ENCODE measurements at places on chromosomes 7 and 10. TPM values are rescaled to one million over a fixed set of nuclear protein-coding genes. Genes with fewer than 3 reads are reported as not detected.

GPR15LG gene
- not detected for total RNA-seq

RABGEF1 gene
- 18.8 TPM for total RNA-seq

FRMD4A gene
- total RNA-seq = 4.4 TPM

SLC16A12 gene
- total RNA-seq = 1.2 TPM

GDF2 gene
- not detected for total RNA-seq

SPOCK2 gene
- total RNA-seq = 5.3 TPM

NPFFR1 gene
- 0.03 TPM for total RNA-seq

NXPH1 gene
- not detected for total RNA-seq

DNA sequence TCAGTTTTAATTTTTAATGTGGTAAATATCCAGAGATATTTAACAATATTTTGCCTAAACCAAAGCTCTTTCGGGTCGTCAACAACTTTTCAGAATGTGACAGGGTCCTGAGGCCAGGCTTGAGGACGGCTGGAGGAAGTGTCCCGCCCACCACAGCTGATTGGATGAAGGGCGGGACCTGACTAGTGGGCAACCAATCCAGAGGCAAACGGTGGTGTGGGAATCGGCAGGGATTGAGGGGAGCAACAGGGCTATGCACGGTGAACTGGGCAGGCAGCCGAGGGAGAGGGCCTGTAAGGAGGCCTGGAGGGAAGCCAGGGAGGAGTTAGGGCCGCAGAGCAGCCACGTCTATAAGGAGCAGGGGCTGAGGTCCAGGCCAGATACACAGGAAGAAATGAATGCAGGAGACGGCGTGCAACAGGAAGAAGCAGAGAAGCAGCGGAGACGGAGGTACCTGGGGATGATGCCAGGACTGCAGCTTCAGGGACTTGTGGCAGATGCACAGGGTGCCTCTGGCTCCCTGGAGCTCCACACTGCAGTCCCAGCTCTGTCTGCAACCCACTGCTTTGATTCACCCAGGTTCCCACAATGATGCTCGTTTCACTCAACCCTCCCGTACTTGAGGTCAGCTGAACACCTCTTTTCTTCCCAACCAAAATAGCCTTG, 46.1 kb upstream of the ZMIZ1 start:
- peak; percentile 78 for DNase-seq

DNA sequence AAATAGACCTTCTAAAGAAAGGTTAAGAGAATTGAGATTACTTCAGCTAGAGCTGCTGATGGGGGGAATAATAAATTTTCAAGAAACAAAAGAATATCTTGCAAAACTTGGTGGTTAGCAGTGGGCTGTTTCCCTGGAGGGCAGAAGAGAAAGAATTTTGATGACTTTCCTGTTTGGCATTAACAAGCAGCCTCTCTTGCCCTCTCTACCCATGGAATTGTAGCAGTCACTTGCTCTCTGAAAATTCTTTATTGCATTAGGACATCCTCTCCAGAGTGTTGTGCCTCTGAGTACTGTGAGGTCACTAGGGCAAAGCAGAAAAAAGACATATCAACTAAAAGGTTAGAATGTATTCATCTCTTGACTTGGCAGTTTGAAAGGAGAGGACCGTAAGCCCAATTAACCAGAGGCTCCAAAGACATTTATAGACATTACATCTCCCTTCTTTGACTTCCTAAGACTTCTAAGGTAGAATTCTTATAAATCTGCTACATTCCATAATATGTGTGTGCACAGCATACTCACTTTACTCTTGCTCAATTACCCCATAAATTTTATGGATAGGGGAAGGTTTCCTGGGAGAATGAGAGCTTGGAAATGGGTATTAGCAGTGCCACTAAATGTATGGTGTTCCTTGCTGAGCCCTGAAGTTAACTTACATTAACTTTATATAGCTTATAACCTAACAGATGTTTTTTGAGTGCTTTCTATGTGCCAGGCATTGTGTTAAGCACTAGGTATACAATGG, 215.3 kb downstream of the KIF20B start:
- DNase-seq = no peak

- DNase-seq = no peak
Measured at GRCh38 chr7:37690206-37690605, 6.6 kb downstream of the GPR141 start.

GRCh38 chr10:15518250-15518649, 147.2 kb upstream of the FAM171A1 start:
- no peak for DNase-seq

GRCh38 chr7:43851805-43852204, 17.5 kb downstream of the MRPS24 start:
- DNase-seq = no peak

DNA sequence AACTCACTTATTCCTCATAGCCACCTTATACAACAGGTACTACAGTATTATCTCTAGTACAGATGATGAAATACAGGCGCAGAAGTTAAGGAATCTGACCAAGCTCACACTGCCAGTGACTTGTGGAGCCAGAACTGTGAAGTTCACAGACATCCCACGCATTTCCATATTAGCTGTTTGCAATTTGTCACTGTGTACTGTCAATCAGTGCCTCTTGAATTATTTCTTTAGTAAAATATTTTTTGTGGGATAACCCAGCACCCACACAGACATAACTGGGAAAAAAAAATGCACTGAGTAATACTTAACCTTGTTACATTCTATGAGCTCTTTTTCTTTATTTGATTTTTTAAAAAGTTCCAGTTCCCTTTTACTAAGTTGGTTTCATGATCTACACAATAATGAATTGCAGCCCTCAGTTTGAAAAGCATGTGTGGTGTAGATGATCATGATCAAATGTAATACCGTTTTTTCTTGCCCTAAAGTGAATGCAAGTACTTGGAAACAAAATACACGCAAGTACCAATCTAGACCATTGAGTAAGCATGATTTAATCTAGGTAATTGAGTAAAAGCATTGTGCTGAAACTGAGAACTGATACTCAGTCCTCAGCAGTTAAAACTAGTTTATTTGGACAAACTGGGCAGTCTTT, 14.1 kb downstream of the CUL1 start:
- DNase-seq = no peak

DNA sequence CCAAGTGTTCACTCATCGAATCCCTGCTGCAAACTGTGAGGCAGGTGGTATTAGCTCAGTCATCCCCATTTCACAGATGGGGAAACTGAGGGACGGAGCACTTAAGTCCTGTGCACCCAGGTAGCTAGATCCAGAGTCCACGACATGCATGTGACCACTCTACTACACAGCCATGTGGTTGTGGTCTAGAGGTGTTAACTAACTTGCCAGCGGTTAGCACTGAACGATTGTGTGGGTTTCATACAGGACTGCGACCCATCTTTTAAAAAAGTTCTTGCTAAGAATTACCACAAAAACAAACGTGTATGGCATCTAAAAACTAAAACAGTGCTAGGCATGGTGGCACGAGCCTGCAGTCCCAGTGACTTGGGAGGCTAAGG, 16.1 kb upstream of the ABCC2 start:
- DNase-seq = no peak

DNA sequence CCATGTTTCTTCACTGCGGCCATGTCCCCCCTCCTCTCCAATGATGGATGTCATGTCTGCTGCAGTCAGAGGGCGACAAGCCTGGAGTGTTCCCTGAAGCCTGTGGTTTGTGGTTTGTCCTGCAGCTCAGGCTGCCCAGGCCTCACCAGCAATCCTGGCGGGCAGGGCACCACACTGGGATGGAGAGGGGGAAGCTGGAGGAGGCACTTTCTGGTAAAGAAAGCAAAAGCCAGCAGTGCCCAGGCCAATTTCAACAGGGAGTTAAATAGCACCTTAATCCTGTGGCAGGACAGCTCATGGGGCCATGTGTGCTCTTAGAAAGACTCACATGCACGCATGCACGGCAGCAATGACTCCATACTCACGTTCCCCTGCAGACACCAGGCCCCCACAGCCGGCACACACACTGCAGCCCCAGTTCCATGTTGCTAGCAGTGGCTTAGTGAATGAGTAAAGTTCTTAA, 158.3 kb downstream of the EGFR start:
- DNase-seq = no peak

DNA sequence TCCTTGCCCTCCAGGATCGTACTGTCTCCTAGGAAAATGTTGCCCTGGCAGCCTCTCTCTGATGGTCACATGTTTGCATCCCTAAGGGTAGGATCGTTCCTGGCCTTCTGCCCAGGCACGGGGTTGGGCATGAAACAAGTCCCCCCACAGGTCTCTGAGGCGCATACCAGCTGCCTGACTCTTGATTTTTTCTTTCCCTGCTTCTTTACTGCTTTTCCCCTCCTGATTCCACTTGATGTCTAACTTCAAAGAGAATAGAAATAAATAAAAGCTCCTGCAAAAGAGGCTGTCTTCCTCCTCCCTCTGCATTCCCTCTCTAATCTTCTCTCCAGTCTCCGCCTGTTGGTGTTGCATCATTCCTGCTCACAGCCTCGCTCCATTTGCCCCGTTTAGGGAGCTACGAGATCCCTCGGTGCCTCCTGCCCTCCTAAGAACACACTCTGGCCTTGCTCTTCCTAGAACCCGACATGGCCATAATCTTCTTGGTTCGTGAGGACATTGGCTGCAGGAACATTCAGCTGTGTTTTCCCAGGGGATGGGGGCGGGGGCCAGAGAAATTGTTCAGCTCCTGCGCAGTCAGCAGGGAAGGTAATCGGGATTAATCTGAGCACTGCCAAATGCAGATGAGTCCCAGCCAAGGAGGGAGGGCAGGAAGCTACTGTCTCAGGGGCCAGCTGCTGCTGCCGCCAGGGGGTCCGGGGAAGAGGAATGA, 26.0 kb downstream of the LEP start:
- no peak for DNase-seq

DNA sequence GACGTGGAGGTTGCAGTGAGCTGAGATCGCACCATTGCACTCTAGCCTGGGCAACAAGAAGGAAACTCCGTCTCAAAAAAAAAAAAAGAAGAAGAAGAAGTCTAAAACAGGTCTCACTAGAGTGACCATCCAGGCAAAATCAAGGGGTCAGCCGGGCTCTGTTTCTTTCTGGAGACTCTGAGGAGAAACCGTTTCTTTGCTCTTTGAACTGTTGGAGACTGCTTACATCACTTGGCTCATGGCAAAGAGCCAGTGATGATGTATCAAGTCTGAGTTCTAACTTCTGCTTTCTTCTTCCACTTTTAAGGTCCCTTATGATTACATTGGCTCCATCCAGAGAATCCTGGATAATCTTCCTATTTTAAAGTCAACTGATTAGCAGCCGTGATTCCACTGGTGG, 306.8 kb downstream of the WDR11 start:
- DNase-seq = no peak

GRCh38 chr7:78041423-78041822, 242.8 kb downstream of the PHTF2 start:
- DNase-seq = no peak

- DNase-seq = no peak
Measured at GRCh38 chr7:130907439-130907838, 173.4 kb upstream of the KLF14 start.

DNA sequence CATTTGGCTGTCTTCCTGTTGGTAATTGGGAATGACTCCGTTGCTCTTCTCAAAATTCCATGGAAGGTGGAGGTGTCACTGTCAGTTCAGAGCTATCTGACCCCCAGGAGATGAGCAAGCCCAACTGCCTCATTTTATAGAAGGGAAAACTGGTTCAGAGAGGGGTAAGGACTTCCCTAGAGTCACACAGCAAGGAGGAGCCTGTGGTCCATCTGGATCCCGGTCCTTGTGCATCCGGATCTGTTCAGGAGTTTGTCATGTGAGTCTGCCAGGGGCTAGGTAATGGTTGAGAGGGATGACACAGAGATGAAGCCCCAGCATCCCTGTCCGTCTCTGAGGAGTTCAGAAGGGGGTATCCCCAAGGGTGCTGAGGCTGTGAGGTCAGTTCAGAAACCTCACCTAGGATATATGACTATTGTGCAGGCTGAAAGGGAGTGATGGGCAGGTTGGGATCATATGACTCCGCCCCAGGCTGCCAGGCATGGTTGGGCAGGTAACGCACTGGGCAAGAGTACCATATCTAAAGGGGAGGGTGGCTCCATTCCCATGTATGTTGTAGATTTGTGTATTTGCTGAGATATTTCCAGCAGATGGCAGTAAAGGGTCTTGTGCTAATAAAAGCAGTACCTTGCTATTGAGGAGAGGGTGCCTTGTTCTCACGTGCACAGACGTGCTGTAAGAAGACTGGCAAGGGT, 16.0 kb upstream of the SLC29A3 start:
- no peak for DNase-seq

GRCh38 chr7:94030634-94031033, 26.5 kb upstream of the BET1 start:
- no peak for DNase-seq

DNA sequence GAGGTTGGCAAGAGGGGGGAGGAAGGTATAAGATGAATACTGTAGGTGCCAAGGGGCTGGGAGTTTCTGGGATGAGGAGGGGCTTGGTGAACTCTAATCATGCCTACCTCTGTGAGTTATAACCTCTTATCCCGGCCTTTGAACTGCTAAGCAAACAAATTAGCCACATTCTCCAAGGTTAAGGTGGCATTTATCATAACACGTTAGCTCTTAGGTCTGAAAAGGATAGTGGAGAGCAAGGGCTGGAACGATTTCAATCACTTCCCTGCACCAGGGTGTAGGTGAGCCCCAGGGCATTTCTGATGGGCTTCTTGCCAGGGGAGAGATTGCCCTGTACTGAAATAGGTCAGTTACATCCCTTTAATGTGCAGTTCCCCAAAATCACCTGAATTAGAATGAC, 28.6 kb upstream of the DMBT1 start:
- no peak for DNase-seq

GRCh38 chr7:121302214-121302745, 26.5 kb upstream of the WNT16 start:
- no peak for DNase-seq

DNA sequence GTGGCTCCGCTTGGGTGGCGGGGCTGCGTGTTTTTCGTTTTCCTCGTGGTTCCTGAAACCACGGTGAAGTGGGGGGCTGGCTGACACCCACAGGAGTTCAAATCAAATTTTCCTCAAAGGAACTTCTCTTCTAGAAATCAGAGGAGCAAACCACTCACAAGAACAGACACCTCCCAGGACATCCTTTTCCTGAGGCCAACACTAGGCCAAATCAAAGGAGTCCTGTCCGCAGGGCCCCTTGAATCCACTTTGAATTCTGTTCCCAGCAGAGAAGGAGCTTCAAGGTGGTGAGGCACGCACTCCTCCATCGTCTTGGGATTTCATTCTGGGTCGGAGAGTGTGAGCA, 29.9 kb upstream of the ZNF273 start:
- no peak for DNase-seq

- DNase-seq = no peak
Measured at GRCh38 chr7:17774716-17775288, 165.5 kb downstream of the SNX13 start.

- DNase-seq = no peak
Measured at GRCh38 chr7:95520136-95520535, 34.4 kb downstream of the ASB4 start.

All from gastrocnemius medialis (tissue), 4 donors.